Activated CD4-positive, alpha-beta memory T cell treated with anti-CD3 and anti-CD28 coated beads for 36 hours (primary cell): ENCODE measurements at places on chromosomes 2 and 18.

DNA sequence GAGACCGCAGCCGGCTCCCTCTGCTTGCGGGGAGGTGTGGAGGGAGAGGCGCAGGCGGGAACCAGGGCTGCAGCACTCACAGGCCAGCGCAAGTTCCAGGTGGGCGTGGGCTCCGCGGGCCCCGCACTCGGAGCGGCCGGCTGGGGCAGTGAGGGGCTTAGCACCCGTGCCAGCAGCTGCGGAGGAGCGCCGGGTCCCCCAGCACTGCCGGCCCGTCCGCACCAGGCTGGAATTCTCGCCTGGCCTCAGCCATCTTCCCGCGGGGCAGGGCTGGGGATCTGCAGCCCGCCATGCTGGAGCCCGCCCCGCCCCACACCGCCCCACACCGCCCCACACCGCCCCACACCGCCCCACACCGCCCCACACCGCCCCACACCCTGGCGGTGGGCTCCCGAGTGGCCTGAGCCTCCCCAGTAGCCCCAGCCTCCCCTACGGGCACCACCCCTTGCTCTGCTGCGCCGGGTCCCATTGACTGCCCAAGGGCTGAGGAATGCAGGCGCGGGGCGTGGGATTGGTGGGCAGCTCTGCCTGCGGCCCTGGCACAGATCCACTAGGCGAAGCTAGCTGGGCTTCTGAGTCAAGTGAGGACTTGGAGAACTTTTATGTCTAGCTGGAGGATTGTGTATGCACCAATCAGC, 123.9 kb upstream of the MGAT5 start:
- H3K4me3 ChIP-seq = no peak overlapping the region
- H3K27me3 ChIP-seq = no peaks in the 10 kb centered on the region
- peaks cover 15% of the 10 kb centered on the region for H3K36me3 ChIP-seq
- H3K4me1 ChIP-seq = peaks cover 66% of the 10 kb centered on the region

DNA sequence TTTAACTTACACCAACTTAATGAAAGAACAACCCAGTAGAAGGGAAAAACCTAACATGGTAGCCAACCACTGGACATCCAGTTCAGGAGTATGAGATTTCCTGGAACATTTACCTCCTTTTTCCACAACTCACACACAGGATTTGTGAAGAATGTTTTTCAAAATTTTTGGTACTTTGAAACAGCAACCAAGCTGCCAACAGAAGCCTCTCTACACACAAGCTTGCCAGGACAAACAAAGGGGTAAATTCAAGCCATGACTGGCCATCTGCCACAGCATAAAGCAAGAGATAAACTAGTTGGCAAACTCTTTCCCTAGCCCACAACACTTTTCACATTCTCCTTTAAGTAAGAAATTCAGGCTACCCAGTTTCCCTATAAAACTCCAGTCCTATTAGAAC, 21.4 kb downstream of the MGAT4A start:
- H3K4me1 ChIP-seq = peaks cover 78% of the 10 kb centered on the region
- no peaks in the 10 kb centered on the region for H3K27me3 ChIP-seq
- DNase-seq = no peak
- H3K36me3 ChIP-seq = no peaks in the 10 kb centered on the region
- H3K27ac ChIP-seq = peak overlapping the region; percentile 5

DNA sequence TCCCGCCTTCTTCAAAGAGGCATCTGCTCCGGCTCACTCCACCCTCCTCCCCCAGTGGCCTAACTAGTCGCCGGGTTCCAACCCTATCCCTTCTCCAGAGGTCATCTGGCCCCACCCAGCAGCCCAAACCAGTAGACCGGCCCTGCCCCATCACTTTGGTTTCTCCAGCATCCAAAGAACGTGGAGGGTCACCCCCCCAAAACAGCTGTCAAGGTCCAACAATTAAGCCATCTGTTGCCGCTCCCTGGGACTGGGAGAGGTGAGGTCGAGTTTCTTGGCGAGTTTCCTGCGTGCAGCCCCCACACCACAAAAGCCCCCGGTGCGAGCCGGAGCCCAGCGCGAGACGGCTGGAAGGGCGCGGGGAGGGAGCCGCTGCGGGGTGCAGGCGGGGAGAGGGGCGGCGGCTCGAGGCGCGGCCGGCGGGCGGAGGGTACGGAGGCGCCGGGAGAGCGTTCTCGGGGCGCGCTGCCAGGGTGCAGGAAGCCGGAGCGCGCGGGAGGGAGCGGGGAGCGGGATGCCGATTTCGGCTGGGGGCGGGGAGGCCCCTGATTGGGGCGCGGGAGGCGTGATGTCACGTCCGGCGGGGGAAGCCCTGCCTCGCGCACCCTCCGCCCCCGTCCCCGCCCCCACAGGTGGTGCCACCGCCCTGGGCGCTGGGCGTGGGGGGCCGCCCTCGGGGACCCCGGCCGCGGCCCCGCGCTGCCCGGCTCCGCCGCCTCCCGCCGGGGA, 571 bp upstream of the GPC1 start:
- peak overlapping the region; percentile 76 for H3K4me3 ChIP-seq
- H3K36me3 ChIP-seq = no peaks in the 10 kb centered on the region
- DNase-seq = peak; percentile 88

DNA sequence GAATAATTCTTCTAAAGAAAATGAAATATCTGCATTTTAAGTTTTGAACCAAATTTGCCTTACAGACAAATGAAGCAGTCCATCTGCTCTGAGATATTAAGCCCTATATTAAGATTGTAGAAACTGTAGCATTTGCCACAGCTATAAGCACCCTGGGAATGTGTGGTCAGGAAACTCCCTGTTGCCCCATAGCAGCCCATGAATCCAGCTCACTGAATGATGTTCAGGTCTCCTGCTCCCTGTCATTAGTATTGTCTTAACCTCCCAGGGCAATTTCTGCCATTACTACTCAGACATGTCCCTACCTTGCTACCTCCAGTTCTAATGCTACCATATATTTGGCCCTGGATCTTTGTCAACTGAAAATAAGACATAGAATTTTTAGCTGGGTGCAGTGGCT, 41.1 kb downstream of the CDK15 start:
- H3K27ac ChIP-seq = no peak overlapping the region
- H3K36me3 ChIP-seq = no peaks in the 10 kb centered on the region
- H3K27me3 ChIP-seq = peaks cover 1% of the 10 kb centered on the region
- no peak overlapping the region for H3K4me3 ChIP-seq
- no peak for DNase-seq

DNA sequence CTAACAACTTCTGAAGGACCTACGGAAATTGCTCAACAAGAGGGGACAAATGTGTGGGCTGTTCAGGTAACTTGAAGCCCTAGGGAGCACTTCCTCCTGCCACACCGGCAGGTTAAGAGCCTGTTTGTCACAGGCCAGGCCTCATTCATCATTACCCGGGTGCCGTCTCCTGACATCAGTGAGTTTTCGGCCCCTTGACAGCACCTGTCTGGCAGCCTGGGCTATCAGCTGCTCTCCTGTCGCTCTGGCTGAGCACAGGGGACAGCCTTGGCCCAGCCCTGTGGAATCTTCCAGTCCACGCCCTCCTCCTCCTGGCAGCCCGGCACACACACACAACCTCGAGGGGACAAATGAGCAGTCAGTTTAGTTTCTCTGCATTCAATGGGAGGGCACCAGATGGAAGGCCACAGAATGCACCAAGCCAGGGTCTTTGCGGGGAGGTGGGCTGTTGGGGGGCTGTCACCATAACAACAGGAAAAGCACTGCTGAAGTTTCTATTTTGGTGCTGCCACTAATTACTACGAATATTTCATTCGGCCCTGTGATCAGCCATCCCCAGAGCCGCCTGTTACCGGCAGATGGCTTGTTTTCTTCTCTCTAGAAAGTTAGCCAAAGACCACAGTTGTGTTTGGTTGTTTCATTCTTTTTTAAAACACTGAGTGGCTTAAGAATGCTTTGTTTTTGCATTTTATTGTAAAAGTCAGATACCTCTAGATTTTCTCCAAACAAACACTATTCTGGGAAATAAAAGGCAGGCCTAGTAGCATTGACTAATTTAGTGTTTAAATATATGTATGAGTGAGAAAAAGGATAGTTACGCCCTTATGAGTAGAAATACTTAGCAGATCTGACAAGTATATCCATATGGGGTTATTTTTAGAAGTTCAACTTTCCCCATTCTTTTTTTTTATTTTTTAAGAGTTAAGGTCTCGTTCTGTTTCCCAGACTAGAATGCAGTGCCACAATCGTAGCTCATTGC, 189.9 kb upstream of the NDUFV2 start:
- no peak for DNase-seq
- H3K27ac ChIP-seq = no peak overlapping the region
- H3K27me3 ChIP-seq = peaks cover 1% of the 10 kb centered on the region
- H3K4me3 ChIP-seq = no peak overlapping the region
- no peaks in the 10 kb centered on the region for H3K4me1 ChIP-seq

GRCh38 chr18:21914739-21915319, 174.2 kb downstream of the MIB1 start:
- H3K4me1 ChIP-seq = no peaks in the 10 kb centered on the region
- DNase-seq = no peak
- H3K4me3 ChIP-seq = no peak overlapping the region
- H3K36me3 ChIP-seq = no peaks in the 10 kb centered on the region

DNA sequence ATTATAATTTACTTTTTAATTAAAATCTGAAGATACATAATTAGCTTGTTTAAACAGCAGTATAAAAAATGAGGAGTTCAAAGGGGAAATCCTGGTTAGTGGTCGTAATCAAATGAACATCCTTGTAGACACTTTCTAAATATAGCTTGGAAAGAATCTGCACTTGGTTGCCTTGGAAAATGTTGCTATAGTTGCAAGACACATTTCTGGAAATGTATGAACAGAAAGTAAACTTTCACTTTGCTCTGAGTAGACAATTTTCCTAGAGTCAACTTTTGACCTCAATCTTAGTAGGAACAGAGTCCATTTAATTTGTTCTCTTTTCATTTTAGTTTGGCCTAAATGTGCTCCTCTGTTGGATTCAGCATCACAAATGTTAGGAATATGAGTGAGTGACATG, 38.3 kb downstream of the GCA start:
- H3K27ac ChIP-seq = no peak overlapping the region
- H3K4me3 ChIP-seq = no peak overlapping the region
- no peak for DNase-seq
- H3K36me3 ChIP-seq = no peaks in the 10 kb centered on the region
- H3K4me1 ChIP-seq = no peaks in the 10 kb centered on the region
- peaks cover 12% of the 10 kb centered on the region for H3K27me3 ChIP-seq

DNA sequence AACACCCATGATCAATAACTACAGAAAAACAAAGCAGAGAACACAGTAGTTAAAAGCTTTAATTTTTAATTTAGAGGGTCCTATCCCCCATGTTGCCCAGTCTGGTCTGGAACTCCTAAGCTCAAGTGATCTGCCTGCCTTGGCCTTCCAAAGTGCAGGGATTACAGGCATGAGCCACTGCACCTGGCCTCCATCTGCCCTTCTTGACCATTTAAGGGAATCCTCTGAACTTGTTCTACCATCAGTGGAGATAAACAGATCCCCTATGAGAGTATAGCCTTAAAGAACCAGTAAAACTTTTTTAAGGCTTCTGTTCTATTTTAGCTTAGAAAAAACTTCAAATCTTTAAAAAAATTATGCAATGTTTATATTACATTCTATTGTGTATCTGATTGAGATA, 13.5 kb upstream of the ATP5MC3 start:
- H3K4me1 ChIP-seq = peaks cover 3% of the 10 kb centered on the region
- H3K27ac ChIP-seq = no peak overlapping the region
- no peaks in the 10 kb centered on the region for H3K36me3 ChIP-seq

- no peak for DNase-seq
- peaks cover 41% of the 10 kb centered on the region for H3K27me3 ChIP-seq
- peaks cover 22% of the 10 kb centered on the region for H3K4me1 ChIP-seq
- H3K4me3 ChIP-seq = no peak overlapping the region
- no peaks in the 10 kb centered on the region for H3K36me3 ChIP-seq
- no peak overlapping the region for H3K27ac ChIP-seq
Measured at GRCh38 chr18:31680831-31681568, 3.4 kb downstream of the B4GALT6 start.

DNA sequence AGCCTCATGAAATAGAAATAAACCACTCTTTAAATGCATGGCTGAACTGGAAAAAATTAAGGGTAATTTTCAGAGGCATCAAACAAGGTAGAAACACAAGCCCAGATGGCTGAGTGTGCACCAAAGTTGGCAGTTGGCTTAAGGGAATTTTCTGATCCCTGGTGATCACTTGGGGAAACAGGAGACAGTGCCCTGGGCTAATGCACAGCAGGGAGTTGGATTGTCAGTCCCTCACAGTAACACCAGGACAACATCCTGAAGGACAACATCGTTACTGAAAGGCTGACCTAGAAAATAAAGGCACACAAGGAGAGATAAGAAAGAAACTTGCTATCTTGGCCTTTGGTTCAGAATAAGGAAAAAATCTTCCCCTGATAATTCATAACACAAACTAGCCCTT, 417.0 kb downstream of the SLC4A3 start:
- H3K27me3 ChIP-seq = peaks cover 3% of the 10 kb centered on the region
- no peak overlapping the region for H3K27ac ChIP-seq
- no peaks in the 10 kb centered on the region for H3K36me3 ChIP-seq
- no peak for DNase-seq

DNA sequence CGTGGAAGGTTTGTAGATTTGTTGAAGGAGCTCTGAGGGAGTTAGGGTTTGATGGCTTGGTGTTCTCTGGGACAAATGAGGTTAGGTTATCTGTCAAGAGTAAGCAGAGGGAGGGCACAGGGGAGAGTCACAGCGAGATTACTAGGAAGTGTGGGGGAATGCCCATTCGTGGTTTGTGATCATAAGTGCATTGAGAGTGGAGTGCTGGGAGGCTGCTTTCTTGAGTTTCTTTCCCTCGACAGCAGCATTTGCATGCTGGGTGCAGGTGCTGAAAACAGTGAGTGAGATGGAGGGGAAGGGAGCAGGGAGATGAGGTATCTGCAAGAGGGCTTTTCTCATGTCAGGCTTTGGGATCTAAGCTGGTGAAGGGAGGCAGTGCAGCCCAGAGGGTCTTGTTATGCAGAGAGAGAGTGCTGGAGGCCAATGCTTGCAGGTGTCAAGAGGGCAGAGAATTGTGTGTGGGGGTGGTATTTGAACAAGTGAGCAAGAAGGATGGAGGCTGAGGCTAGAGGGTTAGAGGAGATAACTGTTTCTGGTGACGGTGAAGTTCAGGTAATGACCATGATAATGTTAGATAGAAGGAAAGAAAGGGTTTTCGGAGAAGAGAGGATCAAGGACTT, 8.8 kb downstream of the RALB start:
- peaks cover 20% of the 10 kb centered on the region for H3K36me3 ChIP-seq
- no peak overlapping the region for H3K27ac ChIP-seq
- H3K4me1 ChIP-seq = peaks cover 28% of the 10 kb centered on the region
- H3K4me3 ChIP-seq = no peak overlapping the region

DNA sequence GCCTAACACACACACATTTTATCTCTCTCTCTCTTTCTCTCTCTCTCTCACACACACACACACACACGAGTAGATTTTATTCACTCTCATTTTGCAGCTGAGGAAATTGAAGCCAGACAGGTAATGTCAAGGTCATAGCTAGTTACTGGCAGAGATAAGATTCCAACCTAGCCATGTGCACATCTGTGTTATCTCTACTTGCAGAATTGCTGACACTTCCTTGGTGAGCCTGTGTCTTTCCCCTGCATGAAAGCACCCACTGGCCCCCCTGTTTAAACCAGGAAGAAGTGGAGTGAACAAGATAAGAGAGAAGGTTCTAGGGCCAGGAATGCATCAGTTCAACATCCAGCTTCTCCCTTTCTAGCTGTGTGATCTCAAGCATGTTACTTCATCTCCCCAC, 423.7 kb downstream of the TXNL1 start:
- H3K27me3 ChIP-seq = no peaks in the 10 kb centered on the region
- H3K27ac ChIP-seq = no peak overlapping the region
- no peak for DNase-seq

- H3K36me3 ChIP-seq = peaks cover 3% of the 10 kb centered on the region
- no peaks in the 10 kb centered on the region for H3K27me3 ChIP-seq
- peaks cover 25% of the 10 kb centered on the region for H3K4me1 ChIP-seq
- H3K27ac ChIP-seq = peak overlapping the region; percentile 52
Measured at GRCh38 chr2:54053830-54054229, 61.6 kb upstream of the ACYP2 start.

GRCh38 chr2:80016171-80016570, 288.4 kb downstream of the LRRTM1 start:
- no peak overlapping the region for H3K27ac ChIP-seq
- H3K4me3 ChIP-seq = no peak overlapping the region
- H3K36me3 ChIP-seq = no peaks in the 10 kb centered on the region
